ENCODE measurements at places on chromosomes 3 and 15. TPM values are rescaled to one million over a fixed set of nuclear protein-coding genes. Genes with fewer than 3 reads are reported as not detected.

- peaks cover 30% of the 10 kb centered on the region for H3K4me1 ChIP-seq
- H3K27me3 ChIP-seq, result no peaks in the 10 kb centered on the region
- H3K36me3 ChIP-seq, result peaks cover 16% of the 10 kb centered on the region
- DNase-seq, result peak; percentile 96
- H3K27ac ChIP-seq, result peak within 1 kb of the TSS; percentile 89
These were observed at the start of gene SCG5 for GRCh38 chr15:32641517-32642059. Gene SCG5, plus strand, starts transcription at chr15:32641710. Its CDS starts 1,883 bp downstream, at chr15:32643593.

GP9 gene
- not detected for total RNA-seq

GP5 gene
- total RNA-seq, result 0.12 TPM

- H3K27ac ChIP-seq, result no peak overlapping the region
- no peaks in the 10 kb centered on the region for H3K27me3 ChIP-seq
- H3K4me1 ChIP-seq, result peaks cover 4% of the 10 kb centered on the region
- DNase-seq, result no peak
- H3K4me3 ChIP-seq, result no peak overlapping the region
These were observed 218.1 kb downstream of the CLSTN2 start for GRCh38 chr3:140152851-140153639.

CPA3 gene
- total RNA-seq, result not detected

DNA sequence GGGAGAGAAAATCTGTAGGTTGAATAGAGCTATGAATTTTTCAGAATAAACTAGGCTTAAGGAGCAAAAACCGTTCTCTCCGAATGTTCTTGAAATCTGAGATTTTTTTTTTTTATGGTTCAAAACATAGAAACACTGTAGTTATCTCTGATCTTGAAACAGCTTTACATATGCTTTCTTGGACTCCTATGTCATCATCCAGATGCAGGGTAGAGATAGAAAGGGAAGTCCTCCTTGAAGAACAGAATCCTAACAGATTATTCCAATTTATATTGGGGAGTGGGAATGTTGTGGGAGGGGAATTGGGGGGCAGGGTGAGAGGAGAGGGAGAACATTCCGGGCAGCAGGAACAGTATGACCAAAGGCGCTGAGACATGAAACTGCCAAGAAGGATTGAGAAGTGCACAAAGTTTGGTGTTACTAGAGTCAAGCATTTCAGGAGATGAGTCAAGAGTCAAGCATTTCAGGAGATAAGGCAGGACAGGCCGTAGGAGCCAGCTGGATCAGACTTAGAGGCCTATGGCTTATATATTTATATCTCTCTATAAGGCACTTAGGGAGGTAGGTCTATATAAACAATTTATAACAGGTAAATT is 21.9 kb upstream of the ST3GAL6 start:
- no peak overlapping the region for H3K27ac ChIP-seq
- no peaks in the 10 kb centered on the region for H3K4me1 ChIP-seq
- H3K4me3 ChIP-seq, result no peak overlapping the region
- H3K27me3 ChIP-seq, result no peaks in the 10 kb centered on the region

DNA sequence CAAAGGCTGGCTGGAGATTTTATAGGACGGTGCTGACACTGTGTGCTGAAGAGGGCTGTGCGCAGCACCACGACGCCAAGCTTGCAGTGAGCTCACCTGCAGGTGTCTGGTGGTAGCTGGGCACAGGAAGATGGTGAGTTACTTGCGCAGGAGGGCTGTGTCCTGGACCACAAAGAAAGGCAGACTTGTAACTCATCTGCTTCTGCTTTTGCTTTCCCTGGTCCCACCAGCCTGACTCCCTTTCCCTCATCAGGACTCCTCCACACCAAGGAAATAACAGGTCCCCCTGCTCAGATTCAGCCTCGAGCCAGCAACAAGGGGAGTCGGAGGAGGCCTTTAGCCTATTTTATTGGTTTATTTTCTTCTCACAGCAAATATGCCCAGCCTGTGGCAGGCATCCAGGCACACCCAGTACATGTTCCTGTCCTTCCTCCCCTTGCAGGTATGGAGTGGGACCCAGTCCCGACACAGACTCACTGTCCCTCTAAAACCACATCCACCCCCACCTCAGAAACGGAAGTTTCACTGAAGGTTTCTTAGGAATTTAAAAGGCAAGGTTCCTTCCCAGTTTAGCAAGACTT is 35.6 kb upstream of the FLNB start:
- no peak overlapping the region for H3K4me3 ChIP-seq
- peak; percentile 14 for DNase-seq
- no peaks in the 10 kb centered on the region for H3K27me3 ChIP-seq
- H3K4me1 ChIP-seq, result 0 out of 2 replicates have a peak, but pooled peaks cover 13% of the 10 kb centered on the region
- 0 out of 2 replicates have a peak overlapping the region, but pooled peaks have one; percentile 14 for H3K27ac ChIP-seq
- H3K36me3 ChIP-seq, result no peaks in the 10 kb centered on the region

GRCh38 chr15:32872621-32873283 is 154.9 kb downstream of the GREM1 start:
- no peak overlapping the region for H3K4me3 ChIP-seq
- DNase-seq, result no peak
- no peaks in the 10 kb centered on the region for H3K27me3 ChIP-seq
- no peaks in the 10 kb centered on the region for H3K36me3 ChIP-seq

DNA sequence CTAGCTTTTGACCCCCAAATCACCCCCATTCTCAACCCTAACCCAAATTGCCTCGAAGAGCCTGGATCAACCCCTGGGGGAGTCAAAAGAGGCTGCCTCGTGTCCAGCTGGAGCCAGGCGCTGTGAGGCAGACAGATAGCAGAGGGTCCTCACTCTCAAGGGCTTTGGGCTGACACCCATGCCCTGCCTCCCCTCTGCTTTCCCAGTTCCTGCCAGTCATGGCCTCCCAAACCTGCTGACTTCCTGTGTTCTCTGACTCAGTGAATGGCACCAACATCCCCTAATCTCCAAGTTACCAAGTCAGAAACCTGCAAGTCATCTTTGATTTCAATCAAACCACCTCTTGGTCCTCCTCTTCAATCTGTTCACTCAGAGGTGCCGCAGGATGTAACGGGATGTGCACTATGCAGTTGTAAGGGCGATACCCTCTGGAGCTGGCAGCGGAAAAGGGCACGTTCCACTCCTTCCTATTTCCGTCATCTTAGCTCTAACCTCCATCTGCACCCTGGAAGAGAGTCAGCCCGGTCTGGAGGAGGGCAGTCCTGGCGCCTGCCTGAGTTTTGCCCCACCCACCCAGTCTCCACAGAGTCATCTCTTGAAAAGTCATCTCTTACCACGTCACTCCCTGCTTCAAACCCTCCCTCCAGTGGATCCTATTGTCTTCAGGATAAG is 52.4 kb upstream of the FAM174B start:
- no peaks in the 10 kb centered on the region for H3K36me3 ChIP-seq
- H3K4me3 ChIP-seq, result no peak overlapping the region

DNA sequence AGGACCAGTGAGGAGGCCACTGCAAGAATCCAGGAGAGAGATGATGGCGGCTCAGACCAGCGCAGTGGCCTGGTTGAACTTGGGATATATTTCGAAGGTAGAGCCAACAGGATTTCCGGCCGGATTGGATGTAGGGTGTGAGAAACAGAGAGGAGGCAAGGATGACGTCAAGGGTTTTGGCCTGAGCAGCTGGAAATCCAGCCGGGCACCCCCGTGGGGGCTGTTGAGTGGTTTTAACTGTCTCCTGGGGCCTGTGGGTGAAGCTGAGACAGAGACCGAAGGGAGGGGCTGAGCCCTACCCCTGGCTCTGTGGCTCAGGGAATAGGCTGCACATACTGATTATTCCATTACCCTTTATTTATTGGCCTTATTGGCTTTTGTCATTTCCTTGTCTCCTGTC is 45.7 kb downstream of the EXOG start:
- DNase-seq, result no peak
- no peaks in the 10 kb centered on the region for H3K27me3 ChIP-seq
- H3K4me1 ChIP-seq, result no peaks in the 10 kb centered on the region
- H3K27ac ChIP-seq, result no peak overlapping the region
- H3K4me3 ChIP-seq, result no peak overlapping the region

DNA sequence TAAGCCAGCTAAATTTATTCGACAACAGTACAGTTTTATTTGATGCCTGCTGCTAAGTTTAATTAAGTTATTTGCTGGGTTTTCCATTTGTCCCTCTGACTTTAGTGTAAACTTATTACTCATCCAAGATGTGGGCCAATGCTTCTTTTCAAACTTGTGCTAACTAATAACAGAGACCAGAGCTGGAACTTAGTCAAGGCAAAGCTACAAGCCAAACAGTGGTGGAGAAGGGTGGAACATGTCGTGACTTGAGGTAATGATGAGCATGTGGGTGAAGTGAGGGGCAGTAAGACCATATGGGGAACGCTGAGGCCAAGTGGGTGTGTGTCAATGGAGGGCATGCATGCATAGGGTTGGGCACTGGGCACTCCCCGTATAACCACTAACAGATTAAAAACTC is 63.9 kb downstream of the NMD3 start:
- H3K27ac ChIP-seq, result no peak overlapping the region
- no peak overlapping the region for H3K4me3 ChIP-seq
- no peak for DNase-seq
- 0 out of 2 replicates have a peak, but pooled peaks cover 7% of the 10 kb centered on the region for H3K36me3 ChIP-seq

GRCh38 chr3:148175214-148175613 is 522.5 kb upstream of the AGTR1 start:
- H3K27me3 ChIP-seq, result no peaks in the 10 kb centered on the region
- no peaks in the 10 kb centered on the region for H3K4me1 ChIP-seq
- DNase-seq, result no peak
